Fibroblast of lung (primary cell): ENCODE measurements at places on chromosomes 3 and 15. TPM values are rescaled to one million over a fixed set of nuclear protein-coding genes. Genes with fewer than 3 reads are reported as not detected.

DNA sequence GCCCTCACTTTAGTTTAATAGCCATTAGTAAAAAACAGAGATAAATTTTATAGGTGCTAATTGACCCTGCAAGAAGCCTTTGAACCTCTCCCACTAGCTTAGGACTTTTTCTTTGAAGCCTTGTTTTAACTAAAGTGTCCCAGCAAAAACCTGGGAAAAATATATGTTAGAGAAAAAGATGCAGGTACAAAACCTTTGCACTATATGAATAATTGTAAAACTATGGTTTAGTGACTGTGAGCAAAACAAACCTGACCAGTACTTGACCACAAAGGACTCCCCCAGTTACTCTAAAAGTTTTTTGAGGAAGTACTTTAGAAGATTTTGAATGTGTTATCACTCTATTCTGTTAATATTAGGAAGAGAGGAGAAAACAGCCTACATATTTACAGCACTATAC, 123.3 kb upstream of the TP63 start:
- no peaks in the 10 kb centered on the region for H3K27me3 ChIP-seq
- H3K4me1 ChIP-seq = no peaks in the 10 kb centered on the region
- DNase-seq = no peak
- no peak overlapping the region for H3K4me3 ChIP-seq
- no peaks in the 10 kb centered on the region for H3K36me3 ChIP-seq

- H3K27ac ChIP-seq = no peak overlapping the region
- H3K27me3 ChIP-seq = no peaks in the 10 kb centered on the region
- no peaks in the 10 kb centered on the region for H3K36me3 ChIP-seq
- peaks cover 6% of the 10 kb centered on the region for H3K4me1 ChIP-seq
- DNase-seq = no peak
- no peak overlapping the region for H3K4me3 ChIP-seq
Observed at GRCh38 chr15:65917407-65917756, 48.1 kb downstream of the RAB11A start.

DNA sequence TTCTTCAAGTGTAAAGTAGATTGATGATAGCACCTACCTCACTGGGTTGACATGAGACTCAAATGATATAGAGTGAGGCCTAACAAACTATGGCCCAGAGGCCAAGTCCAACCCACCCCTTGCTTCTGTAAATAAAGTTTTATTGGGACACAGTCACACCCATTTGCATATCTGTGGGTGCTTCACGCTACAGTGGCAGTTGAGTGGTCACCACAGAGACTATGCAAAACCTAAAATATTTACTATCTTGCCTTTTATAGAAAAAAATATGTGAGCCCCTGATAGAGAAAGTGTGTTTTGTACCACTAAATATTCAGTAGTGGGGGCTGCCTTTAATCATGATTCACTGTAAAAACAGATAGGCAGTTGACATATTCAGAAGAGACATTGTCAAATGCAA, 38.0 kb downstream of the ACAN start:
- H3K4me3 ChIP-seq = no peak overlapping the region
- no peak overlapping the region for H3K27ac ChIP-seq
- no peaks in the 10 kb centered on the region for H3K27me3 ChIP-seq
- H3K36me3 ChIP-seq = no peaks in the 10 kb centered on the region

DNA sequence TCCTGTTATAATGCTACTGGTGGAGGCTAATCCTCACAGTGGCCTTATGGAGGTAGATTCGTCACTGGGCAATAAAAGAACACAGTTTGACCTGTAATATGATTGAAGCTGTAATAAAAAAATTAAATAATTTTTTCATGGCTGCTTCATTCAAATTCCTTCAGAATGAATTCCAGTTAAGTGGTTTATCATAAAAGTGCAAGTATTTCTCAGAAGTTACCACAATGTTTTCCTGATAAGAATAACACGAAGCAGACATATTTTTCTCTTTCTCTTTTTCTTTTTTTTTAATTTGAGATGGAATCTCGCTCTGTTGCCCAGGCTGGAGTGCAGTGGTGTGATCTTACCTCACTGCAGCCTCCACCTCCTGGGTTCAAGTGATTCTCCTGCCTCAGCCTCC, 15.6 kb downstream of the B4GALT4 start:
- H3K27me3 ChIP-seq = no peaks in the 10 kb centered on the region
- H3K4me3 ChIP-seq = no peak overlapping the region
- no peaks in the 10 kb centered on the region for H3K4me1 ChIP-seq
- H3K27ac ChIP-seq = no peak overlapping the region

Gene RASGRP1
- total RNA-seq = not detected in 2 replicates

GRCh38 chr15:38789566-38789965, 225.0 kb upstream of the RASGRP1 start:
- no peak overlapping the region for H3K4me3 ChIP-seq
- no peak for DNase-seq
- peaks cover 7% of the 10 kb centered on the region for H3K27me3 ChIP-seq
- no peak overlapping the region for H3K27ac ChIP-seq
